ENCODE measurements at places on chromosomes 16 and 17. TPM values are rescaled to one million over a fixed set of nuclear protein-coding genes. Genes with fewer than 3 reads are reported as not detected.

DNA sequence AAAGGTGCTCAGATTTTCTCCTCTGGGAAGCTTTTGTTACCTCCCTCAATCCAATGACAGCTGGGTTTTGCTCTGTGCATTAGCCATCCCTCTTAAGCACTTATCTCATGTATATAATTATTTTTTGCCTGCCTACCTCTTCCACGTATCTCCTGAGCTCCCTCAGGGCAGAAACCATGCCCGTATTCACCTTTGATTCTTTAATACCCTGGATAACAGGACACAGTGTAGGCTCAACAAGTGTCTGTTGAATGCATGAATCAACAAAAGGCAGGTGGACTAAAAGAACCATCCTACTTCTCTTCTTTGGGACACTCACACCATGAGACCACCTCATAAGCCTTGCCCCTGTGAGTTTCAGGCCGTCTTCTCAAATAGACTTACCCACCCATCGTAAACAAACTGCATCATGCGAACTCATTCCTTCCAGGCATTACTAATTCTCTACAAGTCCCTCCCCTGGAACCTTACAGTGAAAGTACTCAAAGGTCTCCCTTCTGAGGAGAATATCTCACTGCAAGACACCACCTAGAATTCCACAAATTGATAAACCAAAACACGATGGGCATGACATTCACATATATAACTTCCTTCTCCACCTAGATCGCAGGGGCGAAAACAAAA is 3.2 kb downstream of the ARHGAP17 start:
- no peak for DNase-seq

DNA sequence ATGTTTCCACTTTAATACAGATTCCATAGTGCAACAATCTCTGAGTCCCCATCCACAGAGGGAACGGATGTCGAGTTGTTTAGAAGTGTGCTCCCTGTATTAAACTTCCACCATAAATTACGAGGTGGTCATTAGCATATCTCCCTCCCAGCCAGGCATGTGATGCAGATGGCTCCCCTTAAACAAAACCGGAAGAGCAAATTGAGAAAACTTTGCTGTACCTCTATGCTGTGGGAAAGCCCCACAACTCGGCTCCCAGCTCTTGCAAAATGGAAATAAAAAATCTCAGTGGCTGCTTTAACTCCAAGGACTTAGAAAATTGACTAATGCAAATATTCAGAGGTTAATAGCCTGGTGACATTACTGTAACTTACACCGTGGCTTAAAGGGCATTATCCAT is 290.9 kb downstream of the MAF start:
- no peak for DNase-seq

DNA sequence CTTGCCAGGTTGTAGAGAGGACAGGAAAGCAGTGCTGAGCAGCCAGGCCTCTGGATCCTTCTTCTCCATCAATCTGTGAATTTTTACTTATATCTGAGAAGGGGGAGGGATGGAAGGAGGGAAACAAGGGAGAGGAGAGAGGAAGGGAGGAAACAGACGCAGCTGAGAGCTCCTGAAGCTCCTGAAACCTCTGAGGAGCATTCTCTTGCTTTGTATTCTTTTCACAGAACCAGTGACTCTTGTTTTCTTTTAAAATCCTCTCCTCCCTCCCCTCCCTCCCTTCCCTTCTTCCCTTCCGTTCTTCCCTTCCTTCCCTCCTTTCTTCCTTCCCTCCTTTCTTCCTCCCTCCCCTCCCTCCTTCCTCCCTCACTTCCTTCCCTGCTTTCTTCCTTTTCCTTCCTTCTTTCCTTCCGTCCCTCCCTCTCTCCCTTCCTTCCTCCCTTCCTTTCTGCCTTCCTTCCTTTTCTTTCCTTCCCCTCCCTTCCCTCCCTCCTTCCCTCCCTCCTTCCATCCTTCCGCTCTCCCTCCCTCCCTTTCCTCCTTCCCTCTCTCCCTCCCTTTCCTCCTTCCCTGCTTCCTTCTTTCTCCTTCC is 60.0 kb upstream of the RBFOX1 start:
- DNase-seq, result no peak

DNA sequence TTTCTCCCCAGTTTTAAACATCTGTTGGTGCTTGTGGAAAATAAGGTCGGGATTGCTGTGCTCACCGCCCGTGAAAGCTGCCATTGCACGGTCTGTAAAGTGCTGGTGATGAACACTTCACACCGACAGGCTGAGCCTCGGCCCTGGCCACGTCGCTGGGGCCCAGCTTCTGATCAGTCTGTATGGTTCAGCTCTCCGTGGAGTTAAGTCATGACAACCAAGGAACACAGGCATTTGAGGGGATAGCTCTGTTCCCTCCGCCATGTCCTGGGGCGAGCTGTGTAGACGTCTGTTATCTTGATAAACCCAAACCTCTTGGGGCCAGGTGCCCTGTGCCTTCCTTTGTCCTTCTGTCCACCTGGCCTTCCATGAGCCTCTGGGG is 110.6 kb downstream of the METRNL start:
- DNase-seq, result no peak

DNA sequence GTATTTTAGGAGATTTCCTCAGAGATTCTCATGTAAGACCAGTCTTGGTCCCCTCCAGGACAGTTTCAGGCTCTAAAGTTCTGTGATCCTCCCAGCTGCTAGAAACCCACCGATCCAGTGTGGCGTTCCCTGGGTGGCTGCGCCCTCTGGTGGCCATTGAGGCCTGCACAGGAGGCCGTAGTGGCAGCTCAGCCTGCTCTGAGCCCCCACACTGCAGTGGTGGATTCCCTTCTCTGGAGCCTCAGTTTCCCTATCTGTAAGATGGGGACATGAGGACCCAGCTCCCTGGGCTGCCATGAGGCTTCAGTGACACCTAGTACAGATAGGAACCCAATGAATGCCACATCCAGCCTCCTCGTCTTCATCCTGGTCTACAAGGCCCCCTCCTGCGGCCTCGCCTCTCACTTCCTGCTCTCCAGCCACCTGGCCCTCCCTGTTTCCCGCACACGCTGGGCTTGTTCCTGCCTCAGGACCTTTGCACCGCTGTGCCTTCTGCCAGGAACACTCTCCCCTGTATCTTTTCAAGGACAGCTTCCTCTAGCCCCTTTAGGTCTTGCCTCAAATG is 16.5 kb downstream of the CCDC102A start:
- peak; percentile 33 for DNase-seq

Gene CACNG5
- total RNA-seq, result not detected

GRCh38 chr16:30414159-30414558 is 6.8 kb downstream of the ZNF771 start:
- no peak for DNase-seq

DNA sequence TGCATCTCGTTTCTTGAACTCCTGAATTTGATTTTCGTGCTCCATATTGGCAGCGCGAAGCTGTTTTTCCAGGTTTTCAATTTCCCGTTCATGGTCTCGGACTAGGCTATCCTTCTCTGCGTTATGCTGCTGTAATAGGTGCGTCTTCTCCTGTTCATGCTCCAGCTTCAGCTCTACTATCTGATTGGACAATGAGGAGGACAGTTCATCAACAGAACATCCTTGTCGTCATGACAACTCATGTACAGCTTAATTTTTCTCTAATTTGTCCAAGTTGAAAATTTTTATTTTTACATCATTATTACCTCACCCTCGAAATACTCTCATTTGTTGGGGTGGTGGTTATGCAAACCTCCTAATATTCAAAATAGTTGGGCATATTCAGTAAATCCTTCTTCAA is 289.8 kb downstream of the CEP112 start:
- no peak for DNase-seq

Gene GINS2
- total RNA-seq, result 6.1 TPM

- DNase-seq, result no peak
Measured at GRCh38 chr17:80992077-80992947, 671 bp downstream of the CHMP6 start.

- DNase-seq, result no peak
Measured at GRCh38 chr16:3035289-3035971, 1.3 kb downstream of the BICDL2 start.
